ENCODE measurements at places on chromosomes 12 and 14.

DNA sequence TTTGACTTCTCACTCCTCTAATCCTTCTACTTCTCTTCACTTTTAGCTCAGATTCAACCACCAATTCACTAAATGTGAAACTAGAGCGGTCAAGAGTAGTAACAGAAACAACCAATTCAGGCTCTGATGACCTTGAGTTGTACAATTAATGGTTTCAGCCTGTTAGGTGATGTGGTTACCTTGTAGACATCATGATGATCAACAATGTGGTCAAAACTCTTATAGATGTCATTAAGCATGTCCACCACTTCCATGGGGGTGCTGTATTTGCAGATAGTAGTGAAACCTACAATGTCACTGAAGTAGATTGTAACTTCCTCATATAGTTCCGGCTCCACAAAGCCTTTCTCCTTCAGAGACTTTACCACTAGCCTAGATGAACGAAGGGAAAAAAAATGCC, 54.1 kb upstream of the PLBD1 start:
- no peak for DNase-seq

DNA sequence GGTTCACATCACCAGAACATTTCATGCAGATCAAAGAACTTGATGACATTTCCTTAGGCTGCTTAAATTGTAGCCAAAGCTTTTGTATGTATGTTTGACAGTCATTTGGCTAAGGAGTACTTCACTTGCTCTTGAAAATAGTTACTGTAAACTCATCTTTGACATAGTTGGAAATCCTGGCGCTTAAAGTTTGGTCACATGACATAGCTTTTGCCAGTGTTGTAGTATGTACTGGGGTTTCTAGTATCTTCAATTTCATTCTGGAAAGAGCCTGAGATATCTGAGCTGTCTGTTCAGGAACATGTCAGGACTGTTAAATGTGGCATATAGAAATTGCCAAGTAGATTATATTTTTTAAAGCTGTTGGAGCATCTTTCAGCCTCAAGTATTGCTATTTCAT, 55.7 kb downstream of the WDR20 start:
- DNase-seq: no peak

- peak; percentile 73 for DNase-seq
Measured at GRCh38 chr14:85572845-85573244, 42.9 kb downstream of the FLRT2 start.

GRCh38 chr12:16347391-16348298, at the start of gene MGST1:
Gene MGST1, plus strand, starts transcription at chr12:16347645. Its CDS starts 6,608 bp downstream, at chr12:16354253.
- peak; percentile 23 for DNase-seq

- DNase-seq: no peak
Measured at GRCh38 chr14:75373616-75374015, 54.2 kb upstream of the JDP2 start.
